ENCODE measurements at places on chromosomes 1 and 21.
A peak's percentile ranks its signal among the peaks of the same experiment; 100 is the strongest.

DNA sequence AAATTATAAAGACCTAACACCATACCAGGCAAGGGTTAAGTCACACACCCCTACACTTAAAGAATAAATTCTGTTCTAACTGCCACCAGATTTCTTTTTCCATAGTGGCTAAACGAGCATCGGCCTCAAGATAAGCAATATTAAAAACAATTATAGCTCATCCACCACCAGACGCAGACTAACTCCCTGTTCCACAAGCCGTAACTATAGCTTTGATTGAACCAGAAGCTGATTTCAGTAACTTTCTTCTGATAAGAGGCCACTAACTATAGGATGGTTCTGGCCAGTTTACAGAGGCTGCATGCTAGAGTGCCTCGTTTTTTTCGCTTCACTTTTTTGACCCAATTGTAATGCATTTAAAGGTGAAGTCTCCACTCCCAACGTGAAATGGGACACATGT is 238.8 kb downstream of the MRPL39 start:
- no peak for DNase-seq

DNA sequence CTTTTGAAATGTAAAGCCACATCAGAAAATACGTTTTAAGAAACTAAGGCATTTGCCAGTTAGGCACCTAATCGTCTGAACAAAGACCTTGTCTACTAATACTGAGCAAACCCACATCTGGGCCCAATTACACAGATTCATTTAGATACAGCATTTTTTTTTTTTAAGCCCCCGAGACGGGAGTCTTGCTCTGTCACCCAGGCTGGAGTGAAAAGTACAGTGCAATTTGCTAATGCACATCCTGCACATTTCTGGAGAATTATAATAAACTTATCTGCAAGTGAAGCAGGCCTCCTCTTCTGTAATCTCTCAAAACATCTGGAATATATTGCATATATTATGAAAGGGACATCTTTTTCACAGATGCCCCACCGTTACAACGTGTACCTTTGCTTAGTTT is 3.3 kb downstream of the RSRP1 start:
- no peak for DNase-seq

GRCh38 chr1:225863167-225863566 is 19.0 kb downstream of the TMEM63A start:
- no peak for DNase-seq

DNA sequence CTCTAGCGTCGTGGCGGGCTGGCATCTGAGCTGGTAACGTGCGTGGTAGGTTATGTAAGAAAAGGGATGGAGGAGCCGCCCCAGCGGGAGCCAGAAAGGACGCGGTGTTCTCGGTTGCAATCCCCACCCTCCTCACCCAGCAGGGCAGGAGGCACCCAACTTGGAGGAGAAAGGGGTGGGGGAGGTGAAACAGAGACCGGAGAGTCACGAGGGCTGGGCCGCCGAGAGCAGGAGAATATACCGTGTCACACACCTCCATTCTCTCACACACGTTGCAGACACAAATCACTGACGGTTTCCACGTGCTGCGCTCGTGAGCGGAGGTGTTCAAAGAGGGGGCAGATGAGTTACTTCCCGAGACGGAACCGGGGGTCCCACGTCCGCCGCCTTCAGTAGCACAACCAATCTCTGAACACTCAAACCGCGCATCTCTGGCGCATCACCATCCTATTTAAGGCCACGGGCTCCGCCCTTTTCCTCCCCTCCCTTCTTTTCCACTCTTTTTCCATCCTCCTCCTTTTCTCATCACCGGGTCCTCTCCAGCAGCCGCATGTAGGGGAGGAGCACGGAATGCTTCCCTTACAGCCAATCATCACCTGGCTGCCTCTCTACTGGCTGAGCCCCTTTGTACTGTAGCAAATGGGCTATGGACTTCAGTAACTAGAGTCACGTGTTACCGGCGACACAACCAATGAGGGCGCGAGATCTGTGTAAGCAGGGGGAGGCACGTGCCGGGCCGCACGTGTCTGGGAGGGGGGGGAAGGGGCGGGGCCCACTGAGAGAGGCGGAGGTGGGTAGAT is at the start of gene CIART:
Gene CIART, plus strand, starts transcription at position 797 of the 800 bp plus-strand sequence. CDS start 714 bp downstream, outside the sequence.
- peak; percentile 85 for DNase-seq

- no peak for DNase-seq
Observed at GRCh38 chr21:34192646-34193285, 119.4 kb downstream of the MRPS6 start.

DNA sequence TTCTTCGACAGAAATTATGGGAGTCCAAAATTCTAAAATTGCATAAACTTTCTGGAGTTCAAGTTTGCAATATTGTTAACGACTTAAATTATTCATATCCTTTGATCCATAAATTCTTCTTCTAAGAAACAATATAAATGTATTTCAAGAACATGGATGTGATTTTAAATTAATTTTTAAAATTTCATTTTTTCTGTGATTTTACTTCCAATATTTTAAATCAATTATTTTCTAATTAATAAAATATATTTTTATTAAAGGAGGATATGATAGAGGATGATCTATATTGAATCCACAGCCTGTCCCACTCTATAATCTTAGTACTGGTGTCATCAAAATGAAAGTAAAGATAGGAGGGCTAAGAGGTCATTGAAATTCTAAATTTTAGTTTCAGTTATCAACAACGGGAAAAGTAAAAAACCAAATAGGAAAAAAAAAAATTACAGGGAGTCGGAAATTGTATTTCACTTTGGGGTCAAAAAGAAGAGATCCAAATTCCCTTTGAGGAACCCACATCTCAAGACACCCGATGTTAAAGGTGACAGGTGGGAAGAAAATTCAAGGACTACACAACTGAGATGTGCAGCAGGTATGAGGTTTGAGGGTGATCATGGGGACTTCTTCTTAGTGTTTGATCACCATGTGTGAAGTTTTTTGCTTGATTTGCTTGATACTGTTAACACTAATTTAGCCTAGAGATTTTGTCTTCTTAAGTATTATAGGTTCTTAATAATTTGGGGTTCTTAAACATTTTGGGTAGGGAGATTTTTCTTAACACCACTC is 154.8 kb upstream of the RGS18 start:
- DNase-seq, result no peak

- DNase-seq, result no peak
Observed at GRCh38 chr1:183023146-183023600, at the start of gene LAMC1. Gene LAMC1, plus strand, starts transcription at chr1:183023420. Its CDS starts 297 bp downstream, at chr1:183023717.

All from CD4-positive, alpha-beta memory T cell (primary cell).